ENCODE measurements at places on chromosomes 1 and 21.

GRCh38 chr1:24606296-24606605, 36.9 kb upstream of the SRRM1 start:
- DNase-seq: no peak

GRCh38 chr1:183568176-183569021, 21.9 kb downstream of the NCF2 start:
- no peak for DNase-seq

DNA sequence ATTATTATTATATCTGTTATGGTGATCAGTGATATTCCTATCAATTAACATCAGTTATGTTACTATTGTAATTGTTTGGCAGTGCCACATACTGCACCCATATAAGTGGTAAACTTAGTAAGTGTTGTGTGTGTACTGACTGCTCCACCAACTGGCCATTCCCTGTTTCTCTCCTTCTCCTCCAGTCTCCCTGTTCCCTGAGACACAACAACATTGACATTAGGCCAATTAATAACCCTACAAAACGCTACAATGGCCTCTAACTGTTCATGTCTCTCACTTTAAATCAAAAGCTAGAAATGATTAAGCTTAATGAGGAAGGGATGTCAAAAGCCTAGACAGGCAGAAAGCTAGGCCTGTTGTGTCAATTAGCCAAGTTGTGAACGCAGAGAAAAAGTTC, 6.6 kb upstream of the THRAP3 start:
- DNase-seq: no peak

GRCh38 chr21:31445137-31445536, 101.1 kb upstream of the TIAM1 start:
- no peak for DNase-seq

DNA sequence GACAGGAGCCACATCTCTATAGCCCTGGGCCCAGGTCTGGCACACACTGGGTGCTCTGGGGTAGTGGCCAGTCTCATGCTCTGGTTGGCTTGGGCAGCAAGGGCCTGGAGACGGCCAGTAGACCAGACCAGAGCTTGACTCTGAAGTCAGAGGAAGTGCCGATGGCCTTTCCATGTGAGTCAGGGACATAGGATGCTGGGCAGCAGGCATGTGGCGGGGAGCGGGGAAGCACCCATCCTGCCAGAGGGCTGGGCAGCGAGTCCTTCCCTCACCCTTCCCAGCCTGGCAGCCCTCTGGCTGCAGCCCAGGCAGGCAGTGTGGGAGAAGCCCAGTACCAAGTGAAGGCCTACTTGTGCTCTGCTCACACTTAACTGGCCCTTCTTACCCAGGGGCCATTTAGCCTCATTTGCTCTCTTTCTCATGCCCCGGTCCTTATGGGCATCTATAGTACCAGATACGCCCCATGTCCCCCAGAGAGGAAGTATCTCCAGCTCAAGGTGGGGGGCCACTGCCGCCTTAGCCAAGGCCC, 3.3 kb downstream of the GPR153 start:
- no peak for DNase-seq

- DNase-seq: no peak
Observed at GRCh38 chr1:87572891-87573290, 244.2 kb downstream of the LMO4 start.

GRCh38 chr1:160204526-160205241, 500 bp upstream of the PEA15 start:
- DNase-seq: no peak

All from AG09319 (cell line).